NCI-H1048 (cell line): ENCODE measurements at places on chromosomes 12 and 14.

DNA sequence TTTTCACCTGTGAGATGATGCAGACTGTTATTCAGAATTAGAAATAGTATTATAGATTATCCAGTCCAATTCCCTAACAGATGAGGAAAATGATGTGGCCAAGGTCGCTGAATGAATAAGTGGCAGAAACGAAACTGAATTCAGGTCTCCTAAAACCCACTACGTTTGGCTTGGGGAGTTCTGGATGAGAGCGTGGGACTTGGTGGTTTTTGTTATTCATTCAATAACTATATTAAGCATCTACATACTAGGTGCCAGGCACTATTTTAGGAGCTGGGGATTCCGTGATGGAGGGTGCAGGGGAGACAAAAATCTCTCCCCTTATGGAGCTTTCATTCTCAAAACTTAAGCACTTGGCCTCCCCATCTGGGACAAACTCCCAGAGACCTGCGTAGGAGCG, 813 bp upstream of the CCDC184 start:
- no peak for DNase-seq

DNA sequence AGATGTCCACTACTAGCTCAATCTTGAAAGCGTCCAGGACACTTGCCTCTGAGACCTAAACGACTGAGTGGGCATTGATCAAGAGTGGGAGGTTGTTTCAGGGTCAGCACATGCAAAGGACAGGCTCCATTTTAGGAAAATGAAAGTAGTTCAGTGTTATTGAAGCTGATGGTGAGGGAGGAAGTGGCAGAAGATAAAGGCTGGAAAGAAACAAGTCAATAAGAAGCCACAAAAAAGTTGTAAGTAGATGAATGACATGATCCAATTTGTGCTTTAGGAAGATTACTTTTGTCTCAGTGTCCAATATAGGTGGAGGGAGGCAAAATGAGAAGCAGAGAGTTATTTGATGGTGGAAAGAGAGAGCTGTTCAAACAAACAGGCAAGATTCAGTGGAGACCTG, 22.0 kb downstream of the GPR65 start:
- DNase-seq, result no peak

DNA sequence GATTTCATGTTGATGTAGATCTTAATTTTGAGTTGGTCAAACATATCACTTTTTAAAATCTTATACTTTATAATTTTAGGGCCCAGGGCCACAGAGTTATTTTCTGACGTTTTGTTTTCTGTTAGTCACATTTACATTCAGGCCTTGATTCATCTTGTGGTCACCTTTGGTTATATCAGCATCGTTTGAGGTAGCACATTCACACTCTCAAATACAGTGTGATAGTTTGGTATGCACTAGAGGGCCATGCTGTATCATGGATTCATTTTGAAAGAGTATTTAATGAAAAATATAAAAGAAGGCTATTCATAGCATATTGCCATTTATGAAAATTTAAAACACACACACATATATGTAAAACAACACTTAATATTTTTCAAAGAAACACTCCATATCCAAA, 274.6 kb downstream of the RAD51B start:
- no peak for DNase-seq

- DNase-seq, result no peak
These were observed 33.5 kb downstream of the RBM19 start for GRCh38 chr12:113932381-113933196.

- no peak for DNase-seq
These were observed 271.9 kb upstream of the PDE3A start for GRCh38 chr12:20096430-20096829.

DNA sequence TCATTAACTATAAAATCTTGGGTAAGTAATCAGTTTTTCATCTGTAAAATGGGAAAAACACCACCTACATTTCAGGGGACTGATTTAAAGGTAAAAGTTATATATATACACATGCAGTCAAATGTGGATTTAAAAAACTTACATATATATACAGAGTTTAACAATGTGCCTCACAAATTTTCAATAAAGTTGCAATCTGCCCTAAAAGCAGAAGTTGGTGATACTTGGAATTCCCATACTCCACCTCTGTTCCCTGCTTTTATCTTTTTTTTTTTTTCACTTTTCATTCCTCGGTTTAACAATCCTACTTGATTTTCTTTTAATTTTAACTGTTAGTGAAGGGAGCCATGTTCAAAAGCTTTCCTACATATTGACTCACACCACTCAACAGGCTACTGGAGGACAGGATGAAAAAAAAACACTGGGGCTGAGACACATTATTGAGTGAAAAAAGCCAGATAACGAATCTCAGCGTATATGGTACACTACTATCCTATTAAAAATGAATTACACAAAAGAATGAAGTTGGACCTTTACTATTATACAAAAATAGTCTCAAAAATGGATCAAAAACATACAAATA, 24.3 kb downstream of the SPPL3 start:
- no peak for DNase-seq

DNA sequence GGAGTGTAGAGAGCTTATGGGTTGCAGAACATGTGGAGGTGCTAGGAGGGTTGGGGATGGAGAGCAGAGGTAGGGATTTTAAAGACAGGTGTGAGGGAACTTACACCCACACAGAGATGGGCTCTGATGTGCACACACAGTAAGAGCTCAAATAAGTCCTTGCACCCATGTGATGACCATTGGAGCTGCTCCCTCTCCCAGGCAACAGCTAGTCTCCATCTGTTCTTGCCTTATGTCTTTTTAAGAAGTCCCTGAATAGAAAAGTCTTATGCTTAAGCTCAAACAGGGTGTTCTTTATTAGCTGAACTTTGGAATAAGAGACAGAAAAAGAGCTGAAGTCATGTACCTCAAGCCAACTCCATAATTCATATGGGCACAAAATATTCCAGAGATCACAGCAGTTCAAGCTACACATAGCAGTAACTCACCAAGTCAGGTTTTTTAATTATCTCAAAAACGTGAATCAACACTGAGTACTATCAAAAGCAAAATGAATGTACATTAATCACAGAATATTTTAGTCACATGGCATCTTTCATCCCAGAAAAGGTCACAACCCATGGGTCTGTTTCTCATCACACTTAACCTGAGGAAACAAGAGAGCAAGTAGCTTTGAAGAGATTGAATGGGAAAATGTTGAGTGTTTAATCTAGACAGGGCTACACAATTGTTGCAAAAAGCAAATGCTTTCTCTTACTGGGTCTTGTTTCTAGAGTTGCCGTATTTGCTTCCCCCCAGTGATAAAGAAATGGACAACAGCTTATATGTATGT, 1513.6 kb upstream of the SEL1L start:
- no peak for DNase-seq

DNA sequence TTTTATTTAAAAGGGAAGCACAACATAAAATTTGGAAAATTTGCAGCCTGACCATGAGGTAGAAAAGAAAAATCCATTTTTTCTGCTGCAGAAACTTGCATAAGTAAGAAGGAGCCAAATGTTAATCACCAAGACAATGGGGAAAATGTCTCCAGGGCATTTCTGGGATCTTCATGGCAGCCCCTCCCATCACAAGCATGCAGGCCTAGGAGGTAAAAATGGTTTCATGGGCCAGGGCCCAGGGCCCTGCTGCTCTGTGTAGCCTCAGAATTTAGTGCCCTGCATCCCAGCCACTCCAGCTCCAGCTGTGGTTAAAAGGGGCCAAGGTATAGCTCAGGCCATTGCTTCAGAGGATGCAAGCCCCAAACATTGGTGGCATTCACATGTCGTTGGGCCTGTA, 735.6 kb downstream of the GALC start:
- DNase-seq, result no peak

DNA sequence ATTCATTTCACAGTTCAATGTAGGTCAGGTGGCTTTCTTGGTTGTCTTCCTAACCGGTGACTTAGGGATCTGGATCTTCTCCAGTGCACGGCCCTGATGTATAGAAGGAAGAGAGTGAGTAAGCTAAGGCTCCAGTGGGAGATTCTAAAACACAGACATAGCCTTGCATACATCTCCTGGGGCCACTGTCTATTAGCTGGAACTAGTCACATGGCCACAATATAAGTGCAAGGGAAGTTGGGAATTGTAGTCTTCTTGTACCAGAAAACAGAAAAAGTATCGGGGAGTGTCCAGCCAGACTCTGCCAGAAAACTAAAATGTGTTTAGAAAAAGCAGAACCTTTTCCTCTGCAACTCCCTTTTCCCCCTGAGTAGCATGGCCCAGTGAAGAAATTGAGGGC, 531.6 kb downstream of the VRK1 start:
- DNase-seq, result no peak

GRCh38 chr12:80056845-80057244, 42.5 kb upstream of the OTOGL start:
- DNase-seq, result no peak

GRCh38 chr14:77006132-77006531, 22.4 kb downstream of the IRF2BPL start:
- no peak for DNase-seq

DNA sequence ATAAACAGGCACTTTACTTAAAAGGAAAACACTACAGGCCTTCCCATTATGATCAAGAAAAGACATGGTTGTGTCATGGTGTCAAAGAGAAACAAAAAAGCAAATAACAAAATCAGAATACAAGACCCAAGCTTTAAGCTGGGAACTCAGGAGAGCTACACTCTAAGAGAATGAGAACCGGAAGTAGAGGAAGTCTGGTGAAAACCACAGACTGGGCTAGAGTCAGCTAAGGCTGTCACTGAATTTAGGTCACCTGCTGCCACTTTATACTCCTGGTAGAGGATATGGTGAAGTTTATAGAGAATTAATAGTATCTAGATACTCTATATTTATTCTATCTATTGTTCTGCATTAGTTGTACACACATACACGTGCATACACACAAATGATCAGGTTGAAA, 971.7 kb downstream of the FLRT2 start:
- DNase-seq, result no peak

DNA sequence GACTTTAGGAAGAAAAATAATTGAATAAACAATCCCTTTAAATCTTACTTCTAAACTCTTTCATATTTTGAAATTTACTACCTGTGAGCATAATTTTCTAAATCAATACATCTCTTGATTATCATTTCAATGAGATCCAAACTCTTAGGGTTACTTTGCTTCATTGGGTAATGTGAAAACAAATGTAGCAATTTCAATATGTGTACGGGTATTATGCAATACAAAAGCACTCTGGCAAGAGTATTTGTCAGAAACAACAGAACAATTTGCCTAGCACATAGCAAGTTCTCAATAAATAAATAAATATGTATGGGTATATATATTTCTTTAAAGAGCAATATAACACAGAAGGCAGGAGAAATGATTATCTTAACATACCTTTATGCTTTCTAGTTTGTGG, 77.1 kb downstream of the PLEKHG7 start:
- DNase-seq, result no peak

GRCh38 chr12:116924558-116925453, 14.1 kb downstream of the FBXW8 start:
- no peak for DNase-seq

DNA sequence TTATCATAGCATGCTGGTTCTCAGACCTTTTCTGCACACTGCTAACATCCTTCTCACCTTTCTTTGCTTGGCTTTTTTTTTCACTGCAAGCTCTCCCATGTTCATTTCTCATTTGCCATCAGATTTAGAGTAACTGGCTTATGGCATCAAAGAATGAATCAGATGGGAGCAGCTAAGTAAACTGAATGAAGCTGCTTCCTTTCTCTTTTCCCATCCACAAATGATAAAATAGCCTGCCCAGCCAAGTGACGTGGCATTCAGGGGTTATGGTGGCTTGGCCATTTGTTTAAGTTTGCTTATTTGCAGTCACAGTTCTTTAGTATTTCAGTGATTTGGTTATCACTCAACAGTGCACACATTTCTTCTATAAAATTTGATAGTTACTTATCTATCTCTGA, 708.6 kb downstream of the DIO2 start:
- DNase-seq, result no peak

DNA sequence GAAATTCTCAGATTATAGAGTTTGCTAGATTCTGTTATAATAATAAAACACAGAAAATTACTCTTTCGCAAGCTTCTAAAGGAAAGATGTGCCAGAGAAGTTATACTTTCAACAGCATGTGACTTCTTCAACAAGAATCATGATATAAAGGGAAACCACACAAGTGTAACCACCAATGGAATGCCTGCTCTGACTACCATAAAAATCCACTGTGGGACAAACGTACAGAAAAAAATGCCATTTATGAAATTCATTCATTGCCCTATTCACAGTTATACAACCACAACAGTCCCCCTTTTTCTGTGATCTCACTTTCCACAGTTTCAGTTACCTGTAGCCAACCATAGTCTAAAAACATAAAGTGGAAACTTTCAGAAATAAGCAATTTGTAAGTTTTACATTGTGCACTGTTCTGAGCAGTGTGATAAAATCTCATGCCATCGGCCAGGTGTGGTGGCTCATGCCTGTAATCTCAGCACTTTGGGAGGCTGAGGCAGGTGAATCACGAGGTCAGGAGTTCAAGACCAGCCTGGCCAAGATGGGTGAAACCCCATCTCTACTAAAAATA, 3.2 kb downstream of the CATSPERB start:
- DNase-seq, result no peak

- no peak for DNase-seq
These were observed 854.0 kb downstream of the DIO2 start for GRCh38 chr14:79357307-79357706.

- no peak for DNase-seq
These were observed 87.7 kb upstream of the CCDC196 start for GRCh38 chr14:66398437-66398836.

- DNase-seq, result no peak
These were observed 184.6 kb upstream of the SOX5 start for GRCh38 chr12:24134092-24134491.

GRCh38 chr12:98401427-98401826, 114.0 kb upstream of the TMPO start:
- no peak for DNase-seq

GRCh38 chr14:72512925-72513324, 381.0 kb downstream of the DPF3 start:
- no peak for DNase-seq

DNA sequence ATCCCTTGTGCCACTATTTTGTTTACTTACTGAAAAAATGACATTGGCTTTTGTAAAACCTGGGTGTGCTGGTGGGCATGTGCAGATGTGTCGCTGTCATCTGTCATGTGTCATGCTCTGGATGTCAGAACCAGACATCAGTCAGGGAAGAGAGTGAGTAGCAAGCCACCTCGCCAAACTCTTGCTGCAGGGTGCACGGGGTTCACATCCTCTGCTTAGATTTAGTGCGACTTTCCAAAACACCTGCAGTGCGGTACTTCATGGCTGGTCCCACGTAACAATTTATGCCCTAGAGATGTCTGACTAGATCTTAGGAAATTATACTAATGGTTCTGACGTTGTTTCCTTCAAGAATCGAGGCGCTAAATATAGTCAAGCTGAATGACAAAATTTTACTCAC, 106.7 kb downstream of the CRADD start:
- no peak for DNase-seq

- DNase-seq, result no peak
These were observed 11.5 kb upstream of the TBPL2 start for GRCh38 chr14:55451950-55452349.

DNA sequence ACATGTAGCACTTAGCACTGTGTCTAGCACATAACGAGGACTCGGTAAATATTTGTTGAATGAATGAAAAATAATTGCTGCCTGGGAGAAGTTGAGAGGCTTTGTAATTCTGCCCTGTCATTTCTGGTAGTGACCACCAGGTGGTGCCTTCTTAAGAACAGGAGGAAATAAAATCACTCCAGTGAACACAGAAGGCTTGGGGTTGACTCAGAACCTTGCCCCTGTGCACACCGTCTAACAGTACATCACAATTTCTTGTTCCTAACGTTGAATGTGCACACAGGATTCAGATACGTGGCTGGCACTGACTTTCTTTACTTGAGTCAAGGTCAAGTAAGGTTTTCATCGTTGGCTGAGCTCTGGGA, 91.8 kb downstream of the RGS6 start:
- no peak for DNase-seq

GRCh38 chr14:22852940-22853767, 16.8 kb downstream of the MMP14 start:
- DNase-seq, result peak; percentile 64
